Ovary (tissue), 10 donors: ENCODE measurements at places on chromosomes 5 and 9. TPM values are rescaled to one million over a fixed set of nuclear protein-coding genes. Genes with fewer than 3 reads are reported as not detected.

Gene PCDHA6
- total RNA-seq = 0.97 TPM

Gene CMBL
- total RNA-seq = 56.9 TPM

Gene SPTAN1
- 240 TPM for total RNA-seq

Gene ROR2
- 33.3 TPM for total RNA-seq

Gene TRIP13
- 2.0 TPM for total RNA-seq
